ENCODE measurements at places on chromosomes 11 and 22.
A peak's percentile ranks its signal among the peaks of the same experiment; 100 is the strongest.

- no peak for DNase-seq
Observed at GRCh38 chr22:26484360-26484706, 656 bp downstream of the SRRD start.

DNA sequence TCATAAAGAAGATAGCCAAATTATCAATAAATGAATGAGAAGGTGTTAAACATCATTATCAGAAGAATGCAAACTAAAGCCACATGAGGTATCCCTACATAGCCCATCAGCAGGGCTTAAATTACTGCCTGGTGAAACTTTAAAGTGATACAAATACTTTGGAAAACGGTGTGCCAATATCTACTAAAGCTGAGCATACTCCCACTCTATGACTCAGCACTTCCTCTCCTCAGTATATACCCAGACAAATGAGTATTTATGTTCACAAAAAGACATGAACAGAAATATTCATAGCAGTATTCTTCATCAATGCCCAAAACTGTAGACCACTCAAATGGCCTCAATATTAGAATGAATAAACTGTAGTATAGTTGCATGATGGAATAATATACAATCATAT is 284.6 kb upstream of the ZC3H12C start:
- no peak for DNase-seq

DNA sequence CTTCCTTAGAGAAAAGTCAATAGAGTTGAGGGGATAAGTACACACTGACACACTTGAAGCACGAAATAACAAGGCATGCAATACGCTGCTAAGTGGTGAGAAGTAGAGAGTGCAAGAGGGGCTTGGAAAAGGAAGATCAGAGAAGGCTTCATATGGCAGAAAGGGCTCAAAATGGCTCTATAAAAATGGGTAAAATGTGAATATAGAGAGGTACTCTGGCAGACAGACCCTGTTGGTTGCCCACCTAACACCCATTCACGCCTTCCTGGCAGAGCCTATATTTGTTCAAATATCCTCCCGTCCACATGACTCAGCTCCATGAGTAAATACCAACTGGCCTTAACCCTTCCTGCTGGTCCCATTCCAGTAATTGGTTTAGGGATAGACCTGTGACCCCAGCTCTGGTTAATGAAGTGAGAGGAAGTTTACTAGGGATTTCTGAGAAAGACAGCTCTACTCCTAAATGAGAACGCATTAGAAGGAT is 38.9 kb upstream of the CCDC34 start:
- no peak for DNase-seq

- DNase-seq, result peak; percentile 24
Observed at GRCh38 chr11:2196970-2197770, 25.6 kb upstream of the TH start.

DNA sequence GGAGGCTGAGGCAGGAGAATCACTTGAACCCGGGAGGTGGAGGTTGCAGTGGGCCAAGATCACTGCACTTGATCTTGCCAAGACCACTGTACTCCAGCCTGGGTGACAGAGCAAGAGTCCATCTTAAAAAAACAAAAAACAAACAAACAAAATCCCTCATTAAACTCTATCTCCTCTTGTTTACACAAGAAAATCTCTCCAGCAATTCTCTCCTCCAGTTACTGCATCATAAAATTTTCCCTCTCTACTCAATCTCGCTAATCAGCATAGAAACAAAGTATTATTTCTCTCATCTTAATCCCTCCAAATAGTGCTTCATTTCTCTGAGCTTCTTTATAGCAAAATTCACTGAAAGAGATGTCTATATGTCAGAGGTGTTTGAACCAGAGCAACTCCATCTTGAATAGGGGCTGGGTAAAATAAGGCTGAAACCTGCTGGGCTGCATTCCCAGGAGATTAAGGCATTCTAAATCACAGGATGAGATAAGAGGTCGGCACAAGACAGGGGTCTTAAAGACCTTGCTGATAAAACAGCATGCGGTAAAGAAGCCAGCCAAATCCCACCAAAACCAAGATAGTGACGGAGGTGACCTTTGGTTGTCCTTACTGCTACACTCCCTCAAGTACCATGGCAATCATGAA is 19.8 kb downstream of the MTMR2 start:
- DNase-seq, result no peak

- DNase-seq, result no peak
Observed at GRCh38 chr11:26247340-26247739, 84.6 kb upstream of the ANO3 start.

- no peak for DNase-seq
Observed at GRCh38 chr22:36759481-36760159, 16.3 kb downstream of the IFT27 start.

DNA sequence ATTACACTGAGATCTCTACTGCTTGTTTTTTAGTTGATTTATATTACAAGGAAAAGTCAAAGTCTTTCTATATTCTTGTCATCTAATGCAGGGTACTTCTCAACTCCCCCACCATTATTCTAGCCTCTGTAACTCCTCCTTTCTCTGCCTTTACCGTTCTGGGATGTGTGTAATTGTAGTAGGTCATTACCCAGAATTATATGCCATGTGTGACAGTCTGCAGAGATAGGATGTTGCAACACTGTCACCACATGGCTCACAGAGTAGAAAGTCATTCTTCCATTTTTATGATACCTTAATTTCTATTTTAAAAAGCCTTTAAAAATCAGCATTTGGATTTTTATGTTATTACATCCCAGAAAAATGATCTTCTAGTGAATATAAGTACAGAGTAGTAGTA is 32.7 kb downstream of the ZNF143 start:
- no peak for DNase-seq

GRCh38 chr22:24107661-24108060 is 73.6 kb upstream of the SUSD2 start:
- DNase-seq, result no peak

- DNase-seq, result no peak
Observed at GRCh38 chr11:68314203-68315170, 2.1 kb downstream of the LRP5 start.

GRCh38 chr22:24807284-24807950 is 1.4 kb downstream of the SGSM1 start:
- no peak for DNase-seq

DNA sequence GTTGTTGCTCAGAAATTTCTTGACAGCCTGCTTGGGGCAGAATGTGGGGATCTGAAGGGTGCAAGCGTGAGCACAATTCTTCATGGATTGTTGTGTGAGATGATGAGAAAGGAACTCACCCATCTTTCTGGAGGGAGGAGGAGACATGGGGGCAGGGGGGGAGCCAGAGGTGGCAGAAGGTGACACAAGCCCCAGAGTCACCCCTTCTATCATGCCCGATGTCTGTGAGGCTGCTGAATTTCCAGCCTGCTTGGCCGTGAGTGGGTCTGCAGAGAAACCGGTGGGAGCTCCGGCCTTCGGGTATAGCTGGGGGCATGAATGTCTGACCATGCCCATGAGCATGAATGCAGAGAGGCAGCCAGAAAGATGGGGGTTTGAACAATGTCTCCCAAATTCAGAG is 870.7 kb downstream of the TBC1D22A start:
- no peak for DNase-seq

GRCh38 chr11:46450846-46451477 is 59.4 kb upstream of the CHRM4 start:
- no peak for DNase-seq

- no peak for DNase-seq
Observed at GRCh38 chr11:122717264-122717867, 61.8 kb downstream of the UBASH3B start.

DNA sequence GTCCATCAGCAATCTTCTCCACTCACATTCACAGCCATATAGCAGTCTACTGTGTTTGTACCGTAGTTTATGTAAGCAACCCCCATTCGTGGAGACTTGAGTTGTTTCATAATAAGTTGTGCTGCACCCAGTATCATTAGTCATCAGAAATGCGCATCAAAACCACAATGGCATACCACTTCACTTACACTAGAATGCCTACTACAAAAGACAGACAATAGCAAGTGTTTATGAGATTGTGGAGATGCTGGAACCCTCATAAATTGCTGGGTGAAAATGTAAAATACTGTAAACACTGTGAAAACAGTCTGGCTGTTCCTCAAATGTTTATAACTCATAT is 133.3 kb downstream of the ATXN10 start:
- DNase-seq, result no peak

DNA sequence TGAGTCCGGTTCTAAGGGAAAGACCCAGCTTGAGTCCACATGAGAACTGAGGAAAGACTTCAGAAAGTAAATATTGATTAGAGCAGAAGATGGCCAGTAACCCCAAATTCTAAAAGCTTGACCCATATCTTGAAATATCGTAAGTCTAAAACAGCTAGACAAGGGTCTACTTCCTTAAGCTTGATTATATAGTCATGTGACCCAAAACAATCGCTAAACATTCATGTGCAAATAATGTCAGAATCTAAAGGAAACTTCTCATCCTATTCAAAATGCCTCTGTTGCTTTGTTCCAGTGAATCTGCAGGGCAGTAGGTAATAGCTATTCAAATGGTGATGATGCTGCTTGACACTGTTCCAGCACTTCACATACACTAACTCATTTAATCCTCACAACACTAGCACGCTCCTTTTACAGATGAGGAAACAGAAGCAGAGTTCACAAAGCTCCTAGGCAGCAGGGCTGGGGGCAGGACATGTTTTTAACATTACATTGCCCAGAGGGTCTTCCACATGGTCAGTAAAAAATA is 52.6 kb downstream of the TCF20 start:
- no peak for DNase-seq

DNA sequence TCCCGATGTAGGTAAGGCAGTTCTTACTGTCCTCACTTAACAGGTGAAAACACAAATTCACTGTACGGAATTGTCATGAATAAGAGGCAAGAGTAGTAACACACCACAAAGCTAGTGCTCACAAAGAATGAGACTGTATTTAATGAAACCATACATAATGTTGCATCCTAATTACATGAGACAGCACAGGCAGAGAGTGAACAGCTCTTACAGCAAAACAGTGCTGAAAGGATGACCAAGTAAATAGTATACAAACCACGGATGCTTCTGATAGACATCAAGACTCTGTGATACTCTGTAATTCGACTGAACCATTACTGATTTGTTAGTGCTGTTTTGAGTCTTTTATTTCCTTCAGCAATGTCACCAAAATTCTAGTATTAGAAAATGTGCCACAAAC is 282.3 kb downstream of the TTC28 start:
- no peak for DNase-seq

DNA sequence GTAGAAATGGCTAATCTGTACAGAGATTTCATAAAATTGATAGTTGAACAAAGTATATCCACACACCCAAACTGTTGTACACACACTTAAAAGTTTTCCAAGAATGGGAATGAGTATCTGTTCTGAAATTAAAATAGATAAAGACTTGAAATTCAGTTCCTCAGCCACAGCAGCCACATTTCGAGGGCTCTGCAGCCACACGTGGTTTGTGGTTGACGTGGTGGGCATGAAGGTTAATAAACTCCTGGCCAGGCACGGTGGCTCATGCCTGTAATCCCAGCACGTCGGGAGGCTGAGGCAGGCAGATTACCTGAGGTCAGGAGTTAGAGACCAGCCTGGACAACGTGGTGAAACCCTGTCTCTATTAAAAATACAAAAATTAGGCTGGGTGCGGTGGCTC is 24.0 kb downstream of the TPST2 start:
- no peak for DNase-seq

DNA sequence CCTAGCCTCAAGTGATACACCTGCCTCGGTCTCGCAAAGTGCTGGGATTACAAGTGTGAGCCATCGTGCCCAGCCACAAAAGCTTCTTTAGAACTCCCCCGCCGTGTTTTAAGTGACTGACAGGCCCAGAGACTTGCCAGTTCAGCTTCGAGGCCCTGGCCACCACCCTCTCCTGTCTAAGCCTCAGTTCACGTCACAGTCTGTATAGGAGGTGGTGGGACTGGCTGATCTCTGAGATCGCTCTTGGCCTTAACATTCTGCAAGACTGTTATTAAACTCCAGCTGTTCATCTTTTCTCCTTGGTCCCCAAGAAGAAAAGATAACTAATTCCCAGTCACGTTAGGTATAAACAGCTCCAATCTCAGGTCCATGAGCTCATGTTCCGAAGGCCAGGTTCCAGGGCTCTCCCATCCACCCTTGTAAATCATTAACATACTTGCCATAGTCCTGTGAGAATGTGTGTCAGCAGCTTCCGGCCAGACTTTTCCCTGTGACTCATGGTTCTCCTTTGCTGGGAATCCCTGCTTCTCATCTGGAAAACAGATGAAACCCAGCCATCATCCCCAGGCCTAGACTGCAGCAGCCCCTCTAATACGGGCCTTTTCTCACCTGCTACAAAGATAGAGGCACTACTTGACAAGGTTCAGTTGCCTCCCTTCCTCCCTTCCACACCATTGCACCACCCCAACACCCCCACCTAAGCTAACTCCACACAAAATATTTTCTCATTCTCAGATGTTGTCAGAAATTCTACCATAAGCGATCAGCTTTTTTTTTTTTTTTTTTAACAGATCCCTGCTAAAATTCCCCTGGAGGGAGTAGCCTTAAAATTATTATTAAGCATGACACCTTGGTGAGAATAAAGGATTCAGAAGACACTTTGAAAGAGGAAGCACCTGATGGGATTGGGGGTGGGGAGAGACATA is 5.6 kb upstream of the KIAA0930 start:
- DNase-seq, result no peak
